ENCODE measurements at places on chromosomes 1 and 21.
A peak's percentile ranks its signal among the peaks of the same experiment; 100 is the strongest.

DNA sequence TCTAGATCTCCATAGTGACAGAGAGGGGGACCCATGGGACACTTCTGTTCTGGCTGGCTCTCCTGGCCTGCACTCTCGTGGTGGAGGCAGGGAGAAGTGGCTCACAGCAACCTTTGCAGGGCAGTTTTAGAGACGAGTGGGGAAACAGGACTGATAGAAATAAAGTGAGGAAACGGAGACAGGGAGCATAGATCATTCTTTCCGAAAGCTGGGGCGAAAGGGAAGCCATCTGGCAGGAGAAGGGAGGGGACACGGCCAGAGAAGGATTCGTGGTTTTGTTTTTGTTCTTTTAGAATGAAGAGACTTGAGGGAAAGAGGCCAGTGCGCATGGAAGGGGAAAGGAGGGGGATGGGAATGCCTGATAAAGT lies 3.5 kb downstream of the TIE1 start:
- no peak for DNase-seq

DNA sequence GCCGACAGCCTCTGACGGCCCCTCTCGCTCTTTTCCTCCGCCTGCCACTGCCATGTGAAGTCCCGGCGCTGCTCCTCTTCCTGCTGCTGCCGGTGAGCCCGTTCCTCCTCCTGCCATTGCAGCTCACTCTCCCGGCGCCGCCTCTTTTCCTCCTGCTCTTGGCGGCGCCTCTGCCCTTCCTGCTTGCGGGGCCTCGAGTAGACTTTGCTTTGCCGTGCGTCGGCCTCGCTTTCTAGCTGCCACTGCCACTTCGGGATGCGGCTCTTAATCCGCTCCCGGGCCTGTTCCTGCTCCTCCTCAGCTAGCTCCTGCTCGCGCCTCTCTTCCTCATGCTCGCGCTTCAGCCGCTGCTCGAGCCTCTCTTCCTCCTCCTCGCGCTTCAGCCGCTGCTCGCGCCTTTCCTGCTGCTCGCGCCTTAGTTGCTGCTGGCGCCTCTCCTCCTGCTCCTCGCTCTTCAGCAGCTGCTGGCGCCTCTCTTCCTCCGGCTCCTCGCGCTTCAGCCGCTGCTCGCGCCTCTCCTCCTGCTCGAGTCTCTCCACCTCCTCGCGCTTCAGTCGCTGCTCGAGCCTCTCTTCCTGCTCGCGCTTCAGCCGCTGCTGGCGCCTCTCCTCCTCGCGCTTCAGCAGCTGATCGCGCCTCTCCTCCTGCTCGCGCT lies 4.3 kb downstream of the TCHH start:
- peak; percentile 68 for DNase-seq

DNA sequence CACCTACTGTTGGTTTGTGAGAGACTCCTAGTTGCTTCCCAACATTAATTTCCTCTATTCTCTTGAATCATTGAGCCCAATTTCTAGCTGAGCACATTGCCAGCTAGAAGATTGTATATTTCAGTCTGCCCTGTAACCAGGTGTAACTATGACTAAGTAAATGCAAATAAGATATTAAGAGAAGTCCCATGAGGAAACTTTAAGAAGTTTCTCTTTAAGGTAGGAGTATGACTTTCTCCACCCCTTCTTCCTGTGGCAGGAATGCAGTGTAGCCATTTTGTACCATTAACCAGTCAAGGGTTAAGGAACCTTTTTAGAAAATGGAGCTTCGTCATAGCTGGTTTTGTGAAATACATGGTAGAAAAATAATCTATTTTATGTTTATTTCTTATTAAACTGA lies 534.2 kb upstream of the RGS18 start:
- no peak for DNase-seq

- no peak for DNase-seq
Measured at GRCh38 chr1:53944469-53945182, 873 bp downstream of the IFT25 start.

DNA sequence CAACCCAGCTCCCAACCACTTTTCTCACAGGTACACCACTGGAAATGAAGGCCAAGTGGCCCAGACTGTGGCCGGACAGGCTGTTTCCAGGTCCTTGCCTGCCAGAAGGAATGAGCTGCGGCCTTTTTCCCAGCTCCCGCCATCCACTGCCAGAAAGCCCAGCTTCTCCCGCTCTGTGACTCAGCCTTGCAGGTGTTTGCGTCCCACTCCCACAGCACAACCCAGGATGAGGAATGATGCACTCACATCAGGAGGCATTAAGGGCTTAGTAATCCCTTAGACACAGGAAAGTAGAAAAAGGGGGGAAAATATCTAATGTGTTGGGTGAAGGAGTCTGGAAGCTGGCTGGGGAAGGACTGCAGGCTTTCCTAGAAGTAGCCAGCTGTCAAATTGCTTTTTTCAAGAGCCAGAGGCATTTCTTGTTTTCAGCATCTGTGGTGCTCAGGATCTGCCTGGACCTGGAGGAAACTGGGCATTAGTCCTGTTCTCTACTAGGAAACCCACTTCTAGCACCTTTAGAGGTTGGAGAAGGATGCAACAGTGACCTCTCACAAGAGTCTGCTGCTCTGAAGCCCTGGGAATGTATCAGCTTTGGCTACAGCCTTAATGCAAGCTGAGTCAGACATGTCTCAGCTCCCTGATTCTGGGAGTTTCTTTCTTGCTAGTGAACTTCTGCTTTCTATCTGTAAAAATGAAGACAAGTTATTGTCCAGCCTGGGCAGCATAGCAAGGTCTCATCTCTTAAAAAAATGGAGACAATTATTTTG lies 13.2 kb upstream of the MAP1LC3C start:
- DNase-seq, result no peak

- DNase-seq, result no peak
Measured at GRCh38 chr1:11493972-11494655, 15.2 kb downstream of the DISP3 start.

GRCh38 chr21:44484498-44485253 lies 29.4 kb downstream of the LRRC3 start:
- DNase-seq, result no peak

DNA sequence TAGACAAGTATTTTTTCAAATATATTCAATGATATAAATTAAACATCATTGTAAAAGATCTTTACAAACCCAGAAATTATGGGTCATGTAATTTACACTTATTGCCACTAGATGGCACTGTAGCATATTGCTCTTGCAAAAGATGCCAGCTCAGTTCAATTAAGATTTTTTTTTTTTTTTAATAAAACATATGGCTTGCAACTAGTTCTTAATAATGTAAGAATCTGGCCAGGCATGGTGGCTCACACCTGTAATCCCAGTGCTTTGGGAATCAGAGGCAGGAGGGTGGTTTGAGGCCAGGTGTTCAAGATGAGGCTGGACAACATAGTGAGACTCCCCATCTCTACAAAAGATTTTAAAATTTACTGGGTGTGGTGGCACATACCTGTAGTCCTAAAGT lies 49.4 kb upstream of the DESI2 start:
- no peak for DNase-seq

DNA sequence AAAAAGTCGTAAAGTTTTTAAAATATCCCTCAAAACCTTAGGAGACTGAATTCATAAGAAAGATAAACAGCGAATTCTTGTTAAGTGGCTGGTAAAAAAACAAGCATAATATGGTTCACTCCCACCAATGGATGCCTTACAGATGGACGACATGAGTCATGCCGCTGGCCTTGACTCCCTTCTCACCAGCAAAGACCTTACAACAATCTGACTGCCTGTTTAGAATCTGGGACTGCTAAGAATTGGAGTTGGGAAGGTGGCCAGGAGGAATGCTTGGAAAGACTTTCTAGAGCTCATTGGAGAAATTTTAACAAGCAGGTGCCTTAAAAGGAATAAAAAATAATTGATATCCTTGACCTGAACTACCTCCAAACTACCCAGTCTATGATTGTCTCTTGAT lies 206.9 kb upstream of the FMN2 start:
- no peak for DNase-seq

DNA sequence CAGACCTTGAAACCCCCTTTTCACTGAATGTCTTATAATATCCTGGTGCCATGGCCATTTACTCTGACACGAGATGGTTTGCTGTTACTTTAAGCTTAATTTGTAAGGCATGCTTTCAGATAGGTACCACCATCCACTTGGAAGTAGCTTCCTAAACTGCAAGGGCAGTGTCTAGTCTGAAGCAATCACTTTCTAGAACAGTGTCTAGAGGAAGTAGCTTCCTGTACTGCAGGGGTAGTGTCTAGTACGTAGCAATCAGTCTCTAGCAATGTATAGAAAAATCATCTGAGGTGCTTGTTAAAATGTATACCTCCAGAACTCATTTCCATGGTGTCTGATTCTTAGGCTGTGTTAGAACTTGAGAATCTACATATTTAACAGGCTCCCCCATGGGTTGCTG lies 42.5 kb downstream of the ZBTB40 start:
- no peak for DNase-seq

DNA sequence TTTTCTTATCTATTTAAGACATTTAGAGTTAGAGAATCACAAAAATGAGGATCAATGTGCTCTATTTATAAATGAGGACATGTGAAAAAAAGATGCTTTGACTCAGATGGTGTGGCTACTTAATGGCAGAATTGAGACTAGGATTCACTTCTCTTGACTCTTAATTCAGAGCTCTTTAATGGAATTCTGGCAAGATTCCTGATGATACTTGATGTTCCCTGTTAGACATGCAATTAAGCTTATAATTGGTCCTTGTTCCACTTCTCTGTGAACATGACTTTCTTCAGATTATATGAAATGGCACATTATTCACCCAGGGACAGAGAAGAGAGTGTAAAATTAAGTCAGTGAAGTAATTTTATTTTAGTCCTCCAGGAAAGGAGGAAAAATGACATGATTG lies 165.3 kb downstream of the LRRC7 start:
- no peak for DNase-seq

GRCh38 chr1:6426277-6426971 lies 1.8 kb downstream of the ESPN start:
- DNase-seq, result no peak

DNA sequence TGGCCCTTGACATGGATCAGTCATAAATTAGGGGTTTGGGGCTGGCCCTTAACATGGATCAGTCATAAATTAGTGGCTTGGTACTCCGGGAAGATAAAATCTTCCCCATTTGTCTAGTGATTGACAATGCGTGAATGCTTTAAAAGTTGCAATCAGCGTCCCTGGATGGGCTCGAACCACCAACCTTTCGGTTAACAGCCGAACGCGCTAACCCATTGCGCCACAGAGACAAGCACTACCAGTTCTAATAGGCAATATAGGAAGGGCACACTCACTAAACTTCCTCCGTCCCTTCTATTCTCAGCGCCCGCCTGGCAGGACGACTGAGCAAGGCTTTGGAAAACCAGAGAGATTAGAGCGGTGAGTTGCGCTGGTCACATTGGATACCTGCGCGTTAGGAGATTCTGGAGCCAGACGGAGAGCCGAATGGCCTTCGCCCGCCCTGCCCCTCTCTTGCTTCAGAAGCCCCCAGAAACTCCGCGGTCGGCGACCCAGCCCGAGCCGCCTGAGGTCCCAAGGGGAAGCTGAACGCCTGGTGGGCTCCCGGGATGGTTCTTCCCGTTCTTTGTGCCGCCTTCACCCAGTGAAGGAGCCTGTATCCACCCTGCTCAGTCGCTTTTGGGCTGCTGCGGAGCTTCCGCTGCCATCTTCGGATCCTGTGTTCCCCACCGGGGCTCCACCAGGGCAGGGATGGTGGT lies 235.9 kb downstream of the FAM72C start:
- DNase-seq, result no peak

GRCh38 chr21:45818904-45819285 lies 162.7 kb upstream of the COL6A1 start:
- peak; percentile 24 for DNase-seq

DNA sequence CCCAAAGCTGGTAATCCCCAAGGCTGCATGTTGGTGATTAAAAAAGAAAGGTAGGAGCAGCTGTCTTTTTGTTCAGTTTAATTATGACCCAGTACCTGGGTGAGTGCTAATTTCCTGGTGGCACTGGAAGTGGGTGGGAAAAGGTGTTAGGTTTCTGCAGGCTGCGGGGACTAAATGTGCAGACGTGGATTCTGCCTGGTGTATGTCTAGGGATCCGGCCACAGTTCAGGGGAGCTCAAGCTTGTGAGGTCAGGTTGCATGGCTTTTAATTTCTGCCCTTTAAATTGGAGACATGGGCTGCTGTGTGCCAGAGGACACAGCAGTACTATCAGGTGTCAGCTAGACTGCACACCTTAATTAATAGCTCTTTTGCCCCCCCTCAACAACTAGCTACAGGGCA lies 20.3 kb upstream of the TBX19 start:
- DNase-seq, result peak; percentile 58

DNA sequence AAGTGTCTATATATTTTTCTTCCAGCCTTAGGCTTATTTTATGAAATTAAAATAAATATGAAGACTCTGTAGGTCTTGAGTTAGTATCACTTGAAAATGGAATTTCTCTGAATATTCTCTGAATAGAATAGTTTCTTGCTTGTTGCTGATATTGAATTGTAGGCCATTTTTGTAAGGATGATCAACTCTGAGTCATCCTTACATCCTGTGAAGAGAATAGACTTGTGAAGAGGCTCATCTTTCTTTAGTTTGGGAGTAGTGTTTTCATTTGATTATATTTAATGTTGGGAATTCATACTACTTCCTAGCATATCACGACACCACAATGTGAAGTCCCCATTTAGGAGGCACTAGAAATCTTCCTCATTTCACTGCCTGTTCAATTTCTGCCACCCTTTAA lies 27.5 kb upstream of the CD1D start:
- no peak for DNase-seq

- DNase-seq, result no peak
Measured at GRCh38 chr1:204683284-204684205, 2.0 kb downstream of the LRRN2 start.

DNA sequence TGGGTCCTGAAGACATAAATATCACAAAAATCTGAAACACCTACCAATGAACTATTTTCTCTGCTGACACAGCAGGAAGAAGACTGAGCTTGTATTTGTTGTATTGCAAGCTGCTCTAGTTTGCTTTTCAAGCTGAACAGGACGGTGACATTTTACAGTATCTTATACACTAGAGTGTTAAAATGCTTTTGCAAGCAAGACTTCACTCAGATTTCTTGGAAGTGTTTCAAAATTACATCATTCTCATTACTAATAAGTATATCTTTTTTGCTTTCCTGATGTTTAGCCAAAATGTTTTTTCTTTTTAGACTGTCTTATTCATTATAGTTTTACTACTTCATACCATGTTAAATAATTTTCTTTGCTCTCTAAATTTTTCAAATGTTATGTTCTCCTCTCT lies 427.1 kb upstream of the CXADR start:
- no peak for DNase-seq

GRCh38 chr1:153277852-153278251 lies 18.4 kb downstream of the LORICRIN start:
- no peak for DNase-seq

DNA sequence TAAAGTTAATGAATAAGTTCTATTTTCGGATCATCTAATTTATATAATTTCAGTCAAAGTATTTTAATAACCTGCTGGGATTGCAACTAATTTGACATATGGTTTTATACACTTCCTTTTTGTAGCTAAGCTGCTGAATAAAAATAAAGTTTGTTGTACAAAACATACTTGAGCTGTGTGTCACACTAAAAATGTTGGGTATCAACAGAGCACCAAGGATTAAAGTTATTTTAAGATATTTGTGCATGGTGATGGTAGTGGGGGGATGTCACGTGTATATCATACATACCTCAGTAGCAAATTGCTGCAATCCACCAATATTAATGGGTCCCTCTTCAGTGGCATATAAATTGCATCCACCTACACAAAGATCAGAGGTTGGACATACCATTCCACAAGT lies 199.6 kb downstream of the DPYD start:
- DNase-seq, result no peak

- peak; percentile 43 for DNase-seq
Measured at GRCh38 chr1:63200676-63201075, 121.7 kb upstream of the FOXD3 start.

Data from D341Med (cell line).